Neuronal stem cell (in vitro differentiated cells): ENCODE measurements at places on chromosomes 2 and 18.

DNA sequence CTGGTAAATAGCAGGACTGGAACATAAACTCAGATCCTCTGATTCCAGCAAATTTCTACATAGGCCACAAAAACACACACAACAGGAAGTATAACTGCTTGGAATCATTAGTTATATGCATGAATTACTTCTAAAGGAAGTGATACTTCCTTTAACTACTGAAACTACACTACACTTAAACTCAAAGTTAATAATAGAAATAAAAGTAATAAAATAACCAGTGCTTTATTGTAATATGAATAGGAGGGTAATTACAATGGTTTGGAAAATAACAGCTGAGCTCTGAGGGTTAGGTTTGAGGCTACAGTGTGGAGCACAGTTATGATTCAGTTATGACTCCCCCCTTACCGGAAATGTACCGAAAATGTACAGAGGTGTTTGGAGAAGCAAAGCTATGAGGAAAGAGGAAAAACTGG is 18.5 kb upstream of the POLI start:
- DNase-seq = no peak

DNA sequence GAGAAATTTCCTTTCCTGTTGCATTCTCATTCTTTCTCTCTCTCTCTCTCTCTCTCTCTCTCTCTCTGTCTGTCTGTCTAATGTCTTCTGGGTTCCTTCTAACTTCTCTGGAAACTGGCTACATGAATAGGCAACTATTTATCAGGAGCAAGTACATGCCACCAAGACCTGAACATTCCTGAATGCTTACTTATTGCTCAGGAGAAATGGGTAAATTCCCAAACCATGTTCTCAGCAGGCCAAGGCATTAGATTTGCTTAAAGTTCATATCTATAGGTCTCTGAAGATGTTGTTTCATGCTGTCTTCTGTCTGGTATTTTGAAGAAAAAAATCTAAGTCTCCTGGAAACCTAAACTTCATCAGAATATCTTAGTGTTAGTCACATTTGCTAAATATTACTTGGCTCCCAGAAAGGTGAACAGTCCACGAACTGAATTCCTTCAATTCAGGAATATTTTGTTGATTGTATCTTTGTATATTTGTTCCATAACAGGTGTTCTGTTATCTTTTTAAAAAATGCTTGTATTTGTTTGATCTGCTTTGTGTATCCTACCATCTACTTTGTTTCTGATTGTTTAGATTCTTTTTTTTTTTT is 77.2 kb upstream of the FIGN start:
- no peak for DNase-seq

- no peak for DNase-seq
Observed at GRCh38 chr2:141704541-141704940, 426.3 kb downstream of the LRP1B start.

- DNase-seq = no peak
Observed at GRCh38 chr2:42032224-42032620, 15.6 kb upstream of the PKDCC start.

GRCh38 chr2:187532333-187533120 is 21.7 kb downstream of the TFPI start:
- DNase-seq = no peak

DNA sequence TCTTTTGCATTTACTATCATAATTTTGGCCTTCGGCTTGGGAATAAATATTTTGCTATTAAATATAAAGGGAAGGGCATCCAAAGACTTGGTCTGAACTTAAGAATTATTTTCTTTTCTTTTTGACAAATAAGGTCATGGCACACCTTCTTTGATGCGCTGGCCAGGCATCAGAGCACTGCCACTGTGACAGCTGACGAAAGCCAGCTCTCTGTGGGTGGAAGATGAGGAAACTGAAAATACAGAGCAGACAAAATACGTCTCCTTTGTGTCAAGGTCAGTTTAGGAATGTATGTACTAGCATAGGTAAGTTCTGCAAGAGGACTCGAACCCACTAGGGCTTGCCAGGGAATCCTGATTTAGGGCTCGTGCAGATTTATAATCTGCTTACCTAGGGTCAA is 155.9 kb upstream of the MEIS1 start:
- no peak for DNase-seq

DNA sequence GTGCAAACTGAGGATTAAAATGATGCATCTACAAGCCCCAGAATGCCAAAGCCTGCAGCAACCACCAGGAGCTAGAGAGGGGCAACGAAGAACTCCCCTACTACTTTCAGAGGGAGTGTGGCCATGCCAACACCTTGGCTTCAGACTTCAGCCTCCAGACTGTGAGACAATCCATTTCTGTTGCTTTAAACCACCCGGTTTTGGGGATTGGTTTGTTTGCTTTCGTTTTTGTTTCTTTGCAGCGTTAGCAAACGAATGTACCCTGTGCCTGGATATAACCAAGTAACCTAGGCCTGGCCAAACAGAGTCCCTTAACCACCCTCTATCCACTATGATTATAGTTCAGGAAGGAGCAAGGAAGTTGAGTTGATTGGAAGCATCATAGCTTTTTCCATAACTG is 171.2 kb upstream of the NCK2 start:
- no peak for DNase-seq

GRCh38 chr18:75714766-75715165 is 287.3 kb upstream of the SMIM21 start:
- no peak for DNase-seq

DNA sequence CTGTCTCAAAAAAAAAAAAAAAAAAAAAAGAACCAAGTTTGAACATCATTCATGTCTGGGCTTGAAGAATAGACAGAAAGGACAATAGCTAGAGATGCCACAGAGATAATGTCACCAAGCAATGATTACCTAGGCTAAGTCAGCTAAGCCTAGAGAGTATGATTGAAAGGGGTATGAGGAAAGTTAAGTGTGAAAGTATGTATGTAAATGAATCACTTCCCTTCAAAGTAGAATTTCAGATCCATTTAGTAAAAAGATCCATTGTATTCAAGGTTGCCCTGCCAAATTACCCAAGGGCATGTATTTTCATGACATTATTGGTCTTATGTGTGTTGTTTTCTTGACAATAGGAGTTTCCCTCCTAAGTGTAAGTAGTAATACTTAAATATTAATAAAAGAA is 34.1 kb upstream of the SLC39A10 start:
- no peak for DNase-seq

DNA sequence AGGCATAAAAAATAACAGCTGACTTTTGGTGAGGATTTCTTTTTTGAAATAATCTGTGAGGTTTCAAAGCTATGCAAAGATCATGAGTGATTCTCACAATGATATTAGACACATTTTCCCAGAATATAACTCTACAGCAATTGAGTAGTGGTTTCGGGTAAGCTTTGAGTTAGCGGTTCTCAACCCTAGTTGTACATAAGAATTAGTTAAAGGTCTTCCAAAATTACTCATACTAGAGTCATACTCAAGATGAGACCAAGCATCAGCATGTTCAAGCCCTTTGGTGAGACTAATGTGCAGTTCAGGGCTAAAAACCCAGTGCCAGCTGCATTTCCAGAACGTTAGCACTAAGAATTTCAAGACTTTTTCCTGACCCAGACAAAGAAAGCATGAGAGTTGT is 31.1 kb downstream of the DSG4 start:
- DNase-seq = no peak

DNA sequence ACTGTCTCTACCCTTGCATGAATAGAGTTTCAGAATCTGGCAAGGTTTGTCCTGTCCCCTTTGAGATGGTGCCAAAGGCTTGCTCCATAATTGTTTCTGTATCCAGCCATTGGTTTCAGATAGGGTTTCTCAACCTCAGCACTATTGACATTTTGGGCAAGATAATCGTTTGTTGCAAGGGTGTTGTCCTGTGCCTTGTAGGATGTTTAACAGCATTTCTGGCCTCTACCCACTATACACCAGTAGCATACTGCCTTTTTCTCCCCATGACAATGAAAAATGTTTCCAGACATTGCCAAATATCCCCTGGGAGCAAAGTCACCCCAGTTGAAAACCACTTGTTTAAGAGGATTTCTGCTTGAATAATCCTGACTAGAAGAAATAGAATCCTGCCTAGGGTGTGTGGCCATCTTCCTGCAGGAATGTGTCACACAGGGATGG is 126.8 kb downstream of the CDC42EP3 start:
- DNase-seq = no peak

- no peak for DNase-seq
Observed at GRCh38 chr2:138180692-138181386, 216.6 kb downstream of the HNMT start.

- DNase-seq = no peak
Observed at GRCh38 chr2:15661295-15661569, 69.6 kb downstream of the DDX1 start.

- DNase-seq = no peak
Observed at GRCh38 chr18:50451100-50451842, 76.4 kb downstream of the SKA1 start.

DNA sequence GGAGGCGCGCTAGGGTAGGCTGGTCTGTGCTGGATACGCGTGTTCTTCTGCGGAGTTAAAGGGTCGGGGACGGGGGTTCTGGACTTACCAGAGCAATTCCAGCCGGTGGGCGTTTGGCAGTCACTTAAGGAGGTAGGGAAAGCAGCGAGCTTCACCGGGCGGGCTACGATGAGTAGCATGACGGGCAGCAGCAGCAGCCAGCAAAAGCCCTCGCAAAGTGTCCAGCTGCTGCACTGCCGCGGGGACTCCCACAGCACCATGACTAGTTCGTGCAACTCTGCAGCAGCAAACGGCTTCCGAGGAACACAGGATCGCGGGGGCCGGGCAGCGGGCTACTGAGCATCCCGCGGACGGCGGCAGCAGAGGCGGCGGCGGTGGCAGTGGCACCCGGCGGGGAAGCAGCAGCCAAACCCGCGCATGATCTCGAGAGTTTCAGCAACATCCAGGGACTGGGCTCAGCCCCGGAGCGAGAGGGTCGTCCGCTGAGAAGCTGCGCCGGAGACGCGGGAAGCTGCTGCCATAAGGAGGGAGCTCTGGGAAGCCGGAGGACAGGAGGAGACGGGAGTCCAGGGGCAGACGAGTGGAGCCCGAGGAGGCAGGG is 368 bp downstream of the TMEFF2 start:
- DNase-seq = peak; percentile 14

DNA sequence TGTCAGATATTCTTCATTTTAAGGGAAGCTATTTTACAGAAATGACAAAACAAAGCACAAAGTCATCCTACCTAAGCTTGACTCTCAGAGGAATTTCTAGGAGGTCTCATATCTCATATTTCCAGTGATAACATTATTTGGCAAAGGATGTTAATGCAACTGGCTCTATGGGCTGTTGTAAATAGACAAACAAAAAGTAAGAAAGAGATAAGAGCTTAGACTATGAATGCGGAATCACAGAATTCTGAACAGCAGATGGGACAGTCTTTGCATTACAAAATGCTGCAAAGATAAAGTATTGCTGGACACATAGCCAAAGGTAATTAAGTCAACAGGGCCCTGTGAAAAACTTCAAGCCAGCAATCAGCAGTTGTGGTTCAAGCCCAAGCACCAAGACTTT is 23.9 kb downstream of the PIAS2 start:
- no peak for DNase-seq

- no peak for DNase-seq
Observed at GRCh38 chr18:61556862-61557261, 223.6 kb downstream of the CDH20 start.

GRCh38 chr2:152584301-152584700 is 133.0 kb downstream of the PRPF40A start:
- no peak for DNase-seq

GRCh38 chr2:237221443-237221842 is 135.8 kb downstream of the COPS8 start:
- DNase-seq = no peak

GRCh38 chr2:75047189-75047991 is 88.9 kb downstream of the POLE4 start:
- DNase-seq = no peak

DNA sequence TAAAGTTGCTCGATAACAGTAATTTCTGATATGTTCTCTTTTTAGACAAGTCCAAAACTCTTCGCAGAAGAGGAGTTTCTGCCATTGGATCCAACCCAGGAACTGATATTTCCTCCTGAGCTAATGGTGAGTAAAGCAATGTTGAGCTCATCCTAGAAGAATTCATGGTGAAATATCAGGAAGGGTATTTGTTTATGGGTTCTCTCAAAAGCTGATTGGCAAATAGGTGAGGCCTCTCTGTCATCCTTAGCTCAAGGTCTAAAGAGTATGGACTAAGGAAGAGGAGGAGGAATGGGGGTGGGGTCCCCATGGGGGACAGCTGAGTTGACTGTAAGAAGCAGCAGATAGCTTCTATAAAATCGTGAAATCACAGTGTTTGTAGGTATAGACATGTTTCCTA is 18.2 kb downstream of the AOX1 start:
- DNase-seq = no peak
